ENCODE measurements at places on chromosomes 5 and 9.

DNA sequence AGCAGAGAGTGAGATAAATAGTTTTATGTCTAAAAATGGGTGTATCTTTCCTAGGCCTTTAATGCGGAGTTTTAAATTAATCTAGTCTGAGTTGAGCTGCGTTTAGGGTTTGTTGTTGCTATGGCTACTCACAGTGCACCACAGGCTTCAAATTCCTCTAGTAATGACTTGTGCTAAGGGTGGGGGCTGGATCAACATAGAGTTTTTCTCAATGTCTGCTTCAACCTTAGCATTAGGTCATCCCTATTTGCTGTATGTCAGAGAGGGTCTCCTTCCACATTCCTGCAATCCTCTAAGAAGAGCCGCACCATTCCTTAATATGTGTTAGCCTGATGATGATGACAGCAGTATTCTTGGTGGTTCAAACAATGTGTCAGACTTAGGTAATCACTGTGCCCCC lies 465.6 kb upstream of the KIF2A start:
- DNase-seq: no peak

DNA sequence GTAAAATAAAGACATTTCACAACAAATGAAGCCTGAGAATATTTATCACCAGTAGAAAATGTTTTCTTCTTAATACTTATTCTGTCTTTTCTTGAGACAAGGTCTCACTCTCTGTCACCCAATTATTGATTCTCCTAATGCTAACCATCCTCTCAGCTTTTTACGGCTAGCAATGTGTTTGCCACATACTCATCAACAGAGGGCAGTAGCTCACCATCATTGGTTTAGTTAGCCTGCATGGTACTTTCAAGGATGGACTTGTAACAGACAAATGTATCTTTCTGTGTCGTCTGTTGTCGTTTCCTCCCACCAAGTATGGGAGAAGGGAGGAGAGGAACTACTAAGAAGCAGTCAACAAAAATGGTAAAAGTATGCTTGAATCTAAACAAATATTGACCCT lies 5.9 kb upstream of the ACO1 start:
- no peak for DNase-seq

GRCh38 chr9:14838701-14839100 lies 71.5 kb downstream of the FREM1 start:
- no peak for DNase-seq

DNA sequence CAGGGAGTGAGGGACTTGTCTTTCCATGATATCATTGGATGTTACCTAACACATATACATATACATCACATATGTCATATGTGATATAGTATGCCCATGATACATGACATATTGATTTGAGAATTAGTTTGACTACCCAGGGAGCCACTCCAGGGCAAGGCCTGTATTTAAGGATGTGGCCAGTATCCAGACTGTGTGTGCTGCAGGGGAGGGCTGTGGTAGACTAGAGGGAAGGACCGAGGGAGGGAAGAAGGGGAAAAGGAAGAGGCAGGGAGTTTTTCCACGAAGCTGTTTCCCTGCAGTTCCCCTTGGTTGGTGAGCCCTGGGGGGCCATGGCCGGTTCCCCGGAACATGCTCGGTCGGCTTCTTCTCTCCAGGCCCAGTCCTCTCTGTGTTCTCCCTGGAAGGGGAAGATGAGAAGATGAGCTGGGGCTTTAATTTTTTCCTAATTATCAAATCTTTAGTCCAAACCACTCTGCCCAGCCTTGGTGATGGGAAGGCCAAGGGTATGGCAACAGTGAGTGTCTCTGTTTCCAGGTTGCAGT lies 48.7 kb downstream of the NSUN2 start:
- no peak for DNase-seq

DNA sequence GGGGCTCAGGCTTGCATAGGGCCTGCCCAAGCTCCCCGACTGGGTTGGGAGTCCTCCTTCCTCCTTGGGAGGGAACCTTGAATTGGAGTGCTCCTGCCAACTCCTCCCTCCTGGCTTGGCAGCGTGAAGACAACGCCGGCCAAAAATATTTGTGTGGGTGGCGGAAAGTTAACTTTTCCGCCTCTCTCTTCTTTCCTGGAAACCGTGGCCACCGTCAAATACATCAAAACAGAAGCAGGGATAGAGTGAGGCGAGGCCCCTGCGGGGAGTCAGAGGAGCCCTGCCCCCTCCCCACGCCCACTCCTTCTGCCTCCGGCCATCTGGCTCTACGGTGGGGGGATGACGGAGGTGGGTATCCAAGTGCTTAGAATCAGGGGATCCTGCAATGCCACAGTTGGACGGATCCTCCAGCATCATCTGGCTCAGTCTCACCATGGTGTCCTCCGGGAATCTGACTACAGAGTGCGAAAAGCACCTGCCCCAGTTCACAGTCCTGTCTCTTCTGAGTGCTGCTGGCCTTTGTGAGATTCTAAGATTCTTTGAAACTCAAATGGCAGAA lies 25.2 kb upstream of the SYNPO start:
- DNase-seq: no peak

DNA sequence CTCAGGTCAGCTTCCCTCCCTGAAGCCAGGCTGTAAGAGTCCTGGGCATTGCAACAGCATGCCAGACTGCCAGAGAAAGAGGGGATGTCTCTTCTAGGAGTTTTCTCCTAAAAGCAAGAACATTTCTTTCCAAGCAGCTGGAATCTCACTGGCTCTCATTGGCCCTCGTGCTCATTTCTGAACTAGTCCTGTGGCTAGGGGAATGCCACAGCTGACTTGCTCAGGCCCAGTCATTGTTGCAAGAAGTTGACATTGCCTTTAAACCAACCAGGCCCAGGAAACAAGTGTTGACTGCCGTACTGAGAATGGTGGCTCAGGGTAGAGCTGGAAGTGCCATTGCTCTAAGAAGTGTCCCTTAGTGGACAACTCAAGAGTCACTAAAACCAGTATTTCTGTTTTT lies 15.0 kb upstream of the CEP120 start:
- no peak for DNase-seq

DNA sequence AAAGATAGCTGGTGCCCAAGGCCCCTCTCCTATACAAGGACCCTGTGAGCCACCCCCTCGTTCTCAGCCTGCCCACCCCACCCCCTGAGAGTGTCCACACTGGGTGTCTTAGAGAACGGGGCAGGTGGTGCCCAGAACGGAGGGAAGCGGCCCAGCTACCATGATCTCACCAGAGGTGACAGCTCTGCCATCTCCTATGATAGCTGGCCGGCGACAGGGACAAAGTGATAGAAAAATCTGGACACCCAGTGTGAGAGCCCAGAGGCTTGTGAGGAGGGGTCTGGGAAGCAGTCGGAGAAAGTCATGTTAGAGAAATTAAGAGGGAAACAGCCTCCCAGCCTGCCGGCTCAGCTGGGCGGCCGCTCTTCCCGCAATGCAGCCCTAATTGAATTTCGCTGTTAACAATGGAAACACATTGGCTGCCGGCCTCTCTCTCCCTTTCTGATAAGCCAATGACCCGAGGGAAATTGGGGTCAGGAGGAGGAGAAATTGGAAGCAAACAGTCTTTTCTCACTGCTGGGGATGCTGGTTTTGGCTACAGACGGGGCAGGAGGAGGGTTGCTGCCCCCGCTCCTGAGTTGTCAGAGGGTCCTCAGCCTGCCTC lies 32.3 kb downstream of the HK3 start:
- no peak for DNase-seq

- DNase-seq: no peak
Observed at GRCh38 chr5:149748471-149749094, 18.5 kb downstream of the PPARGC1B start.

DNA sequence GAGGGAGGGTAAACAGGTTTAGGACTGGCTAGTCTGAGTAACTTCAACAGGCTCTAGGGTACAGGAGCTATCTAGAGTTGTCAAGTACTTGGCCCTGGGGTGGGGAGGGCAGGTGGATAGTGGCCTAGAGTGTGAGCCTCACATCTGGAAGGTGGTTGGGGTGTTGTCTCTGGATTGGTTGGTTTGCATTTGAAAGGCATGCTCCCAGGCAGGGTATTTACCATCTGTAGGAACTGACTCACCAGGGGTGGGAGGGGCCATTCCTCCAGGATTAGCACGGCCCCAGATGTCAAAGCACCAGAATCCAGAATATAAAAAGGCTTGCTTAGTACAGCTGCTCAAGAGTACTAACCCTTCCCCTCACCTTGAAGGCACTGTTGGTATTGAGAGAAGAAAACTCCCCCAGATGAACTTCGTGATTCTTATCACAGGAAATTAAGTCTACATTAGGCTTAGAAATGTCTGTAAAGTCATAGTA lies 193.3 kb downstream of the NTRK2 start:
- DNase-seq: no peak

GRCh38 chr5:161966564-161966963 lies 101.0 kb upstream of the GABRG2 start:
- no peak for DNase-seq

DNA sequence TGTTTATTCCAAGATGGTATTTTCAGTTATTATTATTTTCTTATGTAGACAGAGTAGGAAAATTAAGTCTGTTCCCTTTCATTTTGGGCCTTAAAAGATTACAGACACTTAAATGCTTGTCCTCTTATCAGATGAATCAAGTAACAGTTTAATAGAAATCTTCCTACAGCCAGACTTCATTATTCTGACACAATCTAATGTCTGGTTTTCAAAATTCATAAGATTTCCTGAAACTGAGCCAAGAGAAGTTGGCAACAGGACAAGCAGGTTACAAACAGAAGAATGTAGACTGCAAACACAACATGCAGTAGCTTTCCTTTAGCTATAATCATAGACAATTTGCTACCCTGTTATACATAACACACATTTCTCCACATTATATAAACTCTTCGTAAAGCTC lies 130.5 kb downstream of the FBXL17 start:
- no peak for DNase-seq

- no peak for DNase-seq
Observed at GRCh38 chr9:71628247-71628646, 140.1 kb downstream of the CEMIP2 start.

DNA sequence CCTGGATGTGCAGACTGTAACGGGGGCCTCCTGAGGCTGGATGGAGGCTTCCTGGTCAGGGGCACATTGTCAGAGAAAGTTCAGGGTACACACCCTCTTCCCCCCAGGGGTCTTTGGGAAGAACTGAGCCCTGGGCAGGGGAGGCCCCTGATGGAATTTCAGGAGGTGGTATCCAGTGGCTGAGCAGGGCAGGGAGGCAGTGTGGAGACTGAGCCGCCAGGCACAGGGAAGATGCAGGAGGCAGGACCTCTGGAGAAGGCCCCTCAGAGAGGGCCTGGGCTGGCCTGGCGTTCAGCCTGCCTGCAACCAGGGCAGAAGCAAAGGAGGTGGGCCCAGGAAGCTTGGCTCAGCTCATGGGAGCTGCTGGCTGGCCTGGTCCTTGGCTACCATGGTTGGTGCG lies 53.5 kb downstream of the GTF3C4 start:
- DNase-seq: no peak

GRCh38 chr9:122029898-122030297 lies 63.2 kb downstream of the TTLL11 start:
- no peak for DNase-seq

- no peak for DNase-seq
Observed at GRCh38 chr9:27362447-27363210, 65.7 kb upstream of the EQTN start.

DNA sequence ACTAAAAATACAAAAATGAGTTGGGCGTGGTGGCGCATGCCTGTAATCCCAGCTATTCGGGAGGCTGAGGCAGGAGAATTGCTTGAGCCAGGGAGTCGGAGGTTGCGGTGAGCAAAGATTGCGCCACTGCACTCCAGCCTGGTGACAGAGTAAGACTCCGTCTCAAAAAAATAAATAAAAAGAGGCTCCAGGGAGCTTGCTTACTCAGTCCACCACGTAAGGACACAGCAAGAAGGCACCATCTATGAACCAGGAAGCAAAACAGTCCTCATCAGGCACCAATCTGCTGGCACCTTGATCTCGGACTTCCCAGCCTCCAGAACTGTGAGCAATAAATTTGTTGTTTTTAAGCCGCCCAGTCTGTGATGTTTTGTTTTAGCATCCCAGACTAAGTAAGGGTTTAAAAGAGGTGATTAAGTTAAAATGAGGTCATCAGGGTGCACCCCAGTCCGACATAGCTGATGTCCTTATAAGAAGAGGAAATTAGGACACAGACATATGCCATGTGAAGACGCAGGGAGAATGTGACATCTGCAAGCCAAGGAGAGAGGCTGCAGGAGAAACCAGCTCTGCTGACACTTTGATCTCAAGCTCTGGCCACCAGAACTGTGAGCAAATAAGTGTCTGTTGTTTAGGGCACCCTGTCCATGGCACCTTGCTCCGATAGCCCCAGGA lies 45.9 kb downstream of the C9orf50 start:
- DNase-seq: no peak

DNA sequence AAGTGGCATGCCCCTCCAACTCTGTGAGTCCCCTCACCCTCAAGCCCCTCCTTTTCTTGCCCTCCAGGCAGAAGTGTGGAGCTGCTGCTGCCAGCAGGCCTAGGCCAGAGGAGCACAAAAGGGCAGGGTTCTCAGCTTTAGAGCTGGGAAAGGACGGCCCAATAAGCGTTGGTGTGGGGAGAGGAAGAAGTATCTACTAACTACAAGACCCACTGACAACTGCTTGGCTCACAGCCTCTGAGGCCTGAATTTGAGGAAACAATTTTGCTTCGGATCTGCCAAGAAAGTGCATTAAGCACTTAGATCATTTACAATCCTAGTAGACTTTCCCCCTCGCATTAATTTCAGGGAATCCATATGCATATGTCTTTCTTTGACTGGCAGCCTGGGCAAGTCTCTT lies 179.4 kb downstream of the SNX18 start:
- no peak for DNase-seq

GRCh38 chr5:174910245-174910737 lies 185.9 kb downstream of the MSX2 start:
- DNase-seq: no peak

- no peak for DNase-seq
Observed at GRCh38 chr9:749716-750115, 91.8 kb upstream of the DMRT1 start.

GRCh38 chr5:151250346-151251000 lies 2.5 kb upstream of the GM2A start:
- no peak for DNase-seq

- no peak for DNase-seq
Observed at GRCh38 chr9:117028103-117028858, 341.2 kb downstream of the TRIM32 start.

- no peak for DNase-seq
Observed at GRCh38 chr5:82358457-82358856, 80.3 kb upstream of the RPS23 start.

- DNase-seq: no peak
Observed at GRCh38 chr9:37430841-37431597, 8.5 kb downstream of the GRHPR start.

GRCh38 chr5:135887881-135888614 lies 7.6 kb downstream of the IL9 start:
- no peak for DNase-seq

GRCh38 chr5:76404223-76405211 lies 1.4 kb downstream of the IQGAP2 start:
- peak; percentile 35 for DNase-seq

DNA sequence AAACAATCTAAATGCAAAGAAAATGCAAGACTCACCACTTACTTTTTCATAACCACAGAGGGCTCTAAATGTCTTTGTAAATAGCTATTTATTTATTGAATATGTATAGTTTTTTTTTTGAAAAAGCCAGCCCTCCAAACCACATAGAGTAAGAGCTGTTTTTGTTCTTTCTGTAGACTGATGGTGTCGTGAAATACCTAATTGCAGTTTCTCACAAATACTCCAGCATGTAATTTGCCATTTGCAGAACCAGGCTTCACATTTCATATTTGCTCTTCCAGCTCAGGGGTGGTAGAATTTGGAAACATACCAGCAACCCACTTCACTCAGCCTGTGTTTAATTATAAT lies 159.8 kb downstream of the TMC1 start:
- DNase-seq: no peak
